Dorsolateral prefrontal cortex (tissue), 122 donors: ENCODE measurements at places on chromosomes 11 and 22. TPM values are rescaled to one million over a fixed set of nuclear protein-coding genes. Genes with fewer than 3 reads are reported as not detected.

GRCh38 chr22:22752556-22753477 lies 108.4 kb downstream of the GGTLC2 start:
- DNase-seq: no peak

PRR33 gene
- total RNA-seq: not detected

GRCh38 chr22:37549704-37550059 lies 10.6 kb upstream of the CDC42EP1 start:
- no peak for DNase-seq

DNA sequence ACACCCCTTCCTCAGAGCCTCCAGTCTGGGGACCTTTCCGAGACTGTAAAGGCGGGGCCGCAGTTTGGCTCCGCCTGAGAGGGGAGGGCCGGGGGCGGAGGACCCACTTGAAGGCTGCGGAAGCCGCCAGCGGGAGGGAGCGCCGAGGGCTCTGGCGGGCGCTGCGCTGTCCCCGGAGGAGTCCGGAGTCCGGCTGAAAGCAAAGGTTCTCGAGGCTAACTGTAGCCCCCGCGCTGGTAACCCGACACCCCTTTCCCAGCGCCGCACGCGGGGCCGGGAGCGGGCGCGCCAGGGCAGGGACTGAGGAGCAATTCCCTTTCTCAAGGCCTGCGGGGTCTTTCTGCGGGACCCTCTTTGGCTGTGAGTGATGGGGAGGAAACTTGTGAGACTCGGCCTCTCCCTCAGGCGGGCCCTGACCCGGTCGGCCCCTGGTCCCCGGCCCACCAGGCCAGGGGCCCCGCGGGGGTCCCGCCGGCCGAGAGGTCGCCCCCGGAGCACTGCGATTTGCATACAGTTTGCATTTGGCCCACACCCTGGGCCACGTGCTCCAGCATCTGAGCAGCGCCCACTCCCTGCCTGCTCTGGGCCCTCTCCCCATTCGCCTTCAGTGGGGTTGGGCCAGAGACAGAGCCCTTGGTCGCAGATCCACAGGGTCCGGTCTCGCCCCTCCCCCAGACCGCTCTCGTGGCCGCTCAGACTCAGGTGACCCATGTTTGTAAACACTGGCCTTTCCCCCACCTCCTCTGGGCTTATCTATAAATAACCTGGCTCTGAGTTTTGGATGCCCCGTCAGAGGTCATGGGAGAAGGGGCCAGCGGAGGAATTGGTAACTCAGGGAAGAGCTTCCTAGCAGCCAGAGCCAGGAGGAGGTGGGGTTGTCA lies 519 bp upstream of the ART5 start:
- no peak for DNase-seq
